ENCODE measurements at places on chromosomes 11 and 22. TPM values are rescaled to one million over a fixed set of nuclear protein-coding genes. Genes with fewer than 3 reads are reported as not detected.

- DNase-seq: no peak
Observed at GRCh38 chr11:129333873-129334272, 41.8 kb upstream of the BARX2 start.

GRCh38 chr22:42430528-42431125, 1.6 kb downstream of the NFAM1 start:
- no peak for DNase-seq

GRCh38 chr11:35177370-35177769, 38.4 kb downstream of the CD44 start:
- DNase-seq: no peak

GRCh38 chr11:35162745-35163144, 23.8 kb downstream of the CD44 start:
- no peak for DNase-seq

- no peak for DNase-seq
Observed at GRCh38 chr11:27618281-27618915, 81.9 kb downstream of the BDNF start.

- no peak for DNase-seq
Observed at GRCh38 chr11:31824879-31825837, 14.0 kb upstream of the PAX6 start.

GRCh38 chr11:34682825-34683224, 61.9 kb downstream of the EHF start:
- DNase-seq: no peak

DNA sequence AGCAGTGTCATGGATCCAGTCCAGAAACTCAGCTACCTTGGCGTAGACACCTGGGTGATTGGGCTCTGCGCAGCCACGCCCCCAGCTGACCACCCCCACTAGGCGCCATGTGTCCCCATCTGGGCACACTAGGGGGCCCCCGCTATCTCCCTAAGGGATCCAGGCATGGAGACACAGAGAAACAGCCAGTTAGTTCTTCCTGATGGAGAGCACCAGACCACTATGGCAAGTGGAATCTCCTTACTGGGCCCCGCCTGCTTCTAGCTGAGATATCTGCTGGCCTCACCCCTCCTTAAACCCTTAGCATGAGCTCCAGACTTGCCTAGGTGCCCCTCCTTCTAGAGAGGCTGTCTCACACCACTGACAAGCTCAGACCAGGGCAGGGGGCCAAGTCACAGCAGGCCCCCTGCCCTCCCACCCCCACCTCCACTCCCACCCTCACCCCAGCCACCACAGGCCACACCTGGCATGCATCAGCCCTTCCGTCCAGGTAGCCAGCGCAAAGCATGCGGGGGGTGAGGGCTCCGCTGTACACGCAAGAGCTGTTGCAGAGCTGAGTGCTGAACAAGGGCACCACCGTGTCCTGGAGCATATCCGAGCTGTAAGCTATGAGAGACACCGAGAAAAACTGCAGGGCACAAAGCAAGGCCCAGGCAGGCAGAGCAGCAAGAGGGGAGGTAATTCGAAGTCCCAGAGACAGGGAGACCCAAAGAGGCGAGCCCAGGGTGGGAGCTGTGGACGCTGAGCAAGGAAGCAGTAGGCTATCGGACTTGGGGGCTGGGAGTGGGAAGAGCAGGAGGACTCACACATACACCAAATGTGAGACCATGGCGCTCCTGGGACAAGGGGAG, 16.1 kb downstream of the TMPRSS5 start:
- no peak for DNase-seq

DNA sequence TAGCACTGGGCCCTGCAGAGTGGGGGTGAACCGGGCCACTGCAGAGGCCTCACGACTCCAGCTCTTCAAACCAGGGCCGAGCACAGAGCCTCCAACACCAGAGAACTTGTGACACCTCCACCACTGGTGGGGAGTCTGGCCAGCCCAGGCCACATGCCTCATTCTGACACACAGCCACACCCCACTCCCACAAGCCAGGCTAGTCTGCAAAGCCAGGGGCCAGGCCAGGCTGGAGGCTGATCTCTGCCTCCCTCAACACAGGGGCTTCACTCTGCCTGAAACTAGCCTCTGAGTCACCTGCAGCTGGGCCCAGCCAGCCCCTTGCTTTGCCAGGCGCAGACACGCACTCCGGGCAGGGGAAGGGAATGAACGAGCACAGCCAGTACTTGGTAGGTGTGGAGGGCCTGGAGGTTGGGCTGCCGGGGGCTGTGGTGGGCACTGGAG, 102.9 kb downstream of the MED15 start:
- DNase-seq: no peak

CRYBB2 gene
- total RNA-seq: not detected

CAPN5 gene
- 9.3 TPM for total RNA-seq

CECR2 gene
- total RNA-seq: 25.5 TPM

RAB3IL1 gene
- total RNA-seq: 4.5 TPM

CEP126 gene
- total RNA-seq: 10.0 TPM

SGSM1 gene
- total RNA-seq: 8.6 TPM

NCR3LG1 gene
- 9.1 TPM for total RNA-seq

RSF1 gene
- total RNA-seq: 66.1 TPM

Measured in cerebellum (tissue), 4 donors.